Stimulated activated CD4-positive, alpha-beta T cell treated with anti-CD3 and anti-CD28 coated beads, TNF-alpha, amount 100 ng/mL, for 4 hours (primary cell): ENCODE measurements at places on chromosomes 1 and 21.

- DNase-seq = no peak
Observed at GRCh38 chr1:202622388-202622787, 87.9 kb downstream of the SYT2 start.

DNA sequence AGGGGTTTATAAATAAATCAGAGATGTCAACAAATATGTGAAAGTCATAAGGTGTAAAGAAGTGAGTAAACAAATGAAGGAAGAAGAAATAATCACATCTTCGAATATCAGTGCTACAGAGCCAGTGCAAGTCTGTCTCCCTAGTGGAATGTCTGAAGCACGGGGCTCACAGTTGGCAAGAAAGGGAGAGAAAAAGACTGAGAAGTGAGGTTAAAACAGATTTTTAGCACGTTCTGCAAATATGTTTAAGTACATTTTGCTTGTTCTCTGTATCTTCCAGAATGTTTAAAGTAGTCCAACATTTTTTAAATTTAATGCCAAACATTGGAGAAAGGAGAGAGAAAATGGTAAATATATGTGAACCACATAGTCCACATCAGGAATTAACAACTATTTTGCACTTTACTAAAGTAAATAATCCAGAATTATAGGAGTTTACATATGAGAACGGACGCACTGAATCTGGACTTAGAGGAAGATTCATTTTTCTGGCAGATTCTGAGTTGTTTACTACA is 682.4 kb downstream of the LTN1 start:
- DNase-seq = no peak

DNA sequence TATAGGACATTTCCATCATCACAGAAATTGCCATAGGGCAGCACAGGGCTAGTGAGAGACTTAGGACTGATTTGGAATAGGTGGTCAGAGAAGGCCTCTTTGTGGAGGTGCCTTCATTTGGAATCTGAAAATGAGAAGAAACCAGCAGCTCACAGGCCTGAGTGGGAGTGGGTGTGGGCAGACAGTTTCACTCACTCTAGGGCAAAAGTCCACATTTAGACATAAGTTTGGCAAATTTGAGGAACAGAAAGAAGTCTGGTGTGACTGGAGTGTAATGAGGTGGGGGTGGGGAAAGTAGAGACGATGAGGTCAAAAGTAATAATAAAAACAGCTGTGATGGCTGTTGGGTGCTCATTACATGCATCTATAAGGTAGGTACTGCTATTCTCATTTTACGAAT is 22.4 kb upstream of the BCAR3 start:
- DNase-seq = no peak

GRCh38 chr1:201732351-201732750 is 96.6 kb upstream of the IPO9 start:
- no peak for DNase-seq

GRCh38 chr1:22880174-22880601 is 92.5 kb downstream of the LACTBL1 start:
- no peak for DNase-seq

DNA sequence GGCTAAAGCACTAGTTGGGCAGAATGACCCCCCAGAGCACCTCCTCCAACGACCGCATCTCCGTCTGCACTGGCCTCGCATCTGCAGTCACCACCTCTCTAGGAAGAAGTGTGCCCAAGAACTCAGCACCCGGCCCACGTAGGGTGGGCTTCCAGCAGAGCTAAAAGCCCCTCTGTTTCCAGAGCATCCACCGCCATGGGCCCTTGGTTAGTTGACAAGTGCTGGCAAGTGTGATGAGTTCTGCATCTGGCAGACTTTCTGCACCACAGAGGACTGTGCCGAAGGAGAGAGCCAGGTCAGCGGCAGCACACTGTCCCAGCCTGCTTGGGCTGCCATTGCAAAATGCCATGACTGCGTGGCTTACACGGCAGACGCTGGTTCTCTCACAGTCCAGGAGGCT is 76.4 kb upstream of the COL6A1 start:
- DNase-seq = no peak

DNA sequence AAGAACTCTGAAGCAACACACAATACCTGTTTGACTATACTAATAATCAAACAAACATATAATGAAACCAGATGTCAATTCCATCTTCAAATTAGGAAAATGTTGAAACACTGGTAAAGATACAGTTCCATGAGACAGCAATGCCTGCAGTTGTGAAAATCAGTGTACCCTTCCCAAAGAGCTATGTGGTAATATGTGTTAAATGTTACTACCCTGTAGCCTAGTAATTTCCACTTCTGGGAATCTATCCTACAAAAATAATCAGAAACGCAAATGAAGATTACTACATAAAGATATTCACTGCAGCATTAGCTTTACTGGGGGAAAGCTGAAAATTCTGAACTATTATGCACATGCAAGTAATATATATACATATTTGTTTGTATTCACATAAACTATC is 16.9 kb downstream of the GLIS1 start:
- DNase-seq = no peak

DNA sequence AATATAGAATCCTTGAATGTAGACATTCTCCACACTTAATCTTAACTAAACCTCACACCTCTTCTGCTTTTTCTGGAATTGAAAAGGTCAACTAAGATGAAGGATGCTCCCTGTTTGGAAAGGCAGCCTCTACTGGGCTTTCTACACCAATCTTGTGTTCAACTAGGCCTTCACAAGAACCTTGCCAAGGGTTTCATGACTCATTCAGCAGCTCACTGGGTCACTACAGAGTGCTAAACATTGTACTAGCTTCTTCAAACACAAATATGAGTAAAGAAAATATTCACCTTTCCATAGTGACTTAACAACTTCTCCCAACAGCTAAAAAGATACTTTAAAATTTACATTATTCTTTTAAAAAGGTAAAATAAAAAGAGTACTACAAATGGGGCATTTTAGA is 135.3 kb upstream of the PRMT6 start:
- no peak for DNase-seq

- no peak for DNase-seq
Observed at GRCh38 chr1:83547901-83548300, 451.0 kb downstream of the TTLL7 start.

DNA sequence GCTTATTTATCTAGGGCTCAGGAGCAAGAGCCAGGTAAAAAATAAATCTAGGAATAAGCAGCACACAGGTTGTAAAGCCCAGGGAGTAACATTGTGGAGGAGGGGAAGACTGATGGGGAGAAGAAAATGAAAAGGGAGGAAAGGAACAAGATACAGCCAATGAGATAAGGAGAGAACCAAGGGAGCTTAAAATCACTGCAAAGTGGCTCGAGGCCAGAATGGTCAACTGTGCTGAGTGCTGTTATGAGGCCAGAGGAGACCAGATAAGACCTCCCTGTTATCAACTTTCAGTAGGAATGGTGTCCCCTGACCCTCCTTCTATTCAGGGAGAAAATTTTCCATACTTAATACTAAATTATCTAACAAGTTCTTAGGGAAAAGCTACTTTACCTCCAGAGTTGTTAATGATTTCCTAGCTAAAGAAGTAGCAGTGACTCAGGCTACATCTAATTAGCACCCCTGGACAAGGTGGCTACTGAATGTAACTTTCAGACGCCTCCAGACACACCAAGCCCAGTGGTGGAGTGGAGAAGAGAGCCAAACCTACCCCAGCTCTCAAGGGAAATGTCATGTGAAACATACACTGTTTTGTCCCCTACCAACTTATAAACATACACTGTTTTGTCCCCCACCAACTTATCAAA is 25.5 kb downstream of the ENAH start:
- DNase-seq = no peak

DNA sequence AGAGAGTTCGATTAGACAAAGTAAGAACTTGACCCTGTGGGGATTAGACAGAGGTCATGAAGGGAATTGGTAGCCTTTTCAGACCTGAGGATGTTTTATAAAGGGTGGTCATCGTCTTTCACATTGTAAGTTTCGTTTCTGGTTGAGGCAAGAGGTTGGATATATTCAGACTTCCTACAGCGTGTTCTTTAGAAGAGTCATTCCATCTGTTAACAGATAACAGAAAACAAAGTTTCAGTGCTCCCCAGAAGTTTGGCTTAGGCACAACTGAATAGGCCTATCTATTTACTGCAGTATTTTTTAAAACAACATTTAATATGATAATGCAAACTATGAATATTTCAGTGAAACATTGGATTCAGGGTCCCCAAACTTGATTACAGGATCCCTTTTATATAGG is 17.1 kb upstream of the IVNS1ABP start:
- DNase-seq = no peak

GRCh38 chr21:36579898-36580297 is 100.0 kb upstream of the CLDN14 start:
- DNase-seq = no peak

DNA sequence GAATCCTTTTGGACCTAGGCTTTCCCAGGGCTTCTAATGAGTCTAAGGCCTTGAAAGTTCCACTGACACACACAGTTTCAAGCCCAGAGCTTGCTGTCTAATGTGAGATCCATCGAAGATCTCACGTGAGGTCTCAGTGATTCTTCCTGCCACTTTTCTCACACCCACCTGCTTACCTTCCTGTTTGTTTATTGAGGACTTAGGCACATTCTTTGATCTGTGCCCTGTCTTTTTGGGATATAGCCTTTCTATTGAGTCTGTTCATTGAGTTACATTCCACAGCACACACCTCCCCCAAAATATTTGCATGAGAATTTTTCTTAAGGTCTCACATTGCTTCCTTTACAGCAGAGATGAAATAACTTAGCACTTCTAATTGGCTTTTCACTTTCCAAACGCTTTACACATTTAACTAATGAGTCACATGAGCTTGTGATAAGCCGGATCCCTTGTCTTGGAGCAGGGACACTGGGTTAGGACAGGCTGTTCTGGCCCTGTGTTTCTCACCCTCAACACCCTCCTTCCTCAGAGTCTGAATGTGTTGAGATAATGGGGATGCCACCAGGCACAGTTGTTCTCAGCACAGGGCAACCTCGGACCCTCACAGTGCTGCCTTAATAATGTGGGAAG is 288.3 kb downstream of the TM2D1 start:
- DNase-seq = no peak

DNA sequence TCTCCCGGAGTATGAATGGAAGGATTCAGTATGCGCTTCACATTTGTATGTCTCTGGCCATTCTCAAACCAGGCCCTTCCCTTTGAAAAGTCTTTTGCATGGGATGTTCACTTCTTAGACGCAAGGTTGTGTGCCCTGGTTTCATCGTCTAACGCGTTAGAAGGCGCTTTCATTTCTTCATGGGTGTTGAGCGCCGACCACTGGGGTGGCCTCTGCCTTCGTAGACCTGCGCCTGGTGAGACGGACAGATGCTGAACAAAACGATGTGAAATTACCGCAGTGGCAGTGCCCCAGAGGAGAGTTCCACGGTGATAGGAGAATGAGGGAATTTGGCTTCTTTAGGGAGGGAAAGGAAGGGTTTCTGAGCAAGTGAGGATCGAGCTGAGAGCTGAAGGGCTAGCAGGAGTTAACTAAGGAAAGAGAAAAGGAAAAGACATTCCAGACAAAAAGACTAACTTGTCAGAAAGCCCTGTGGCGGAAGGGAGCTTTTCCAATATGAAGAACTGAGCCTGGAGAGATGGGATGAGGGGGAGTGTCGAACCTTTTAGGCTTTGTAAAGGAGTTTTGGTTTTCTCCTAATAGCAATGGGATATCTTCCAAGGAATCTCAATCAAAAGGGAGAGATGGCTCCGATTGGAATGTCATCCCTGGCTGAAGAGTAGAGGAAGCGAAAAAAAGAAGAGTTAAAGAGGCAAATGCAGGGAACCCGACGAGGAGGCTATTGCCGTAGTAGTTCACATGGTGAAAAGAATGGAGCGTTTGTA is 951 bp downstream of the GGPS1 start:
- DNase-seq = no peak

DNA sequence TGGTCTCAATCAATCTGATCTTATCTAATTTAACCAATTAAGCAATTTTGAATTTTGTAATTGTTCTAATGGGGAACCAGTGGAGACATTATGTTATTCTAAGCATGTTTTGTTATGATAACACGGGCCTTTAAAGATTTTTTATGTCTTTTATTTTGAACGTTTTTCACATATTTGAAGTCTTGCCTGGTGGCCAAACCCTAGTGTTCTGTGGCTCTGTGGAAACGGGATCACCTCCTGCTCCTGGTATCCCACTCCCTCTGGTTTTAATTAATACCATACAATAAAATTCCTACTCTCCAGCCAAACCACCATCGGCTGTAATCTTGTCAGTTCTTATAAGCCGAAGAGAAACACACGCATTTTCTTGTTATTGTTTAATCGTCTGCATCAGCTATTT is 22.9 kb upstream of the LMO4 start:
- DNase-seq = no peak

DNA sequence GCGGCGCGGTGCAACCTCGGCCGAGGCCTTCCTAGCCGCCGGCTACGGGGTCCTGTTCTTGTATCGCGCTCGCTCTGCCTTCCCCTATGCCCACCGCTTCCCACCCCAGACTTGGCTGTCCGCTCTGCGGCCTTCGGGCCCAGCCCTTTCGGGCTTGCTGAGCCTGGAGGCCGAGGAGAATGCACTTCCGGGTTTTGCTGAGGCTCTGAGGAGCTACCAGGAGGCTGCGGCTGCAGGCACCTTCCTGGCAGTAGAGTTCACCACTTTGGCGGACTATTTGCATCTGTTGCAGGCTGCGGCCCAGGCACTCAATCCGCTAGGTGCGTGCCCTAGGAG is 379 bp downstream of the PPCS start:
- peak; percentile 21 for DNase-seq

DNA sequence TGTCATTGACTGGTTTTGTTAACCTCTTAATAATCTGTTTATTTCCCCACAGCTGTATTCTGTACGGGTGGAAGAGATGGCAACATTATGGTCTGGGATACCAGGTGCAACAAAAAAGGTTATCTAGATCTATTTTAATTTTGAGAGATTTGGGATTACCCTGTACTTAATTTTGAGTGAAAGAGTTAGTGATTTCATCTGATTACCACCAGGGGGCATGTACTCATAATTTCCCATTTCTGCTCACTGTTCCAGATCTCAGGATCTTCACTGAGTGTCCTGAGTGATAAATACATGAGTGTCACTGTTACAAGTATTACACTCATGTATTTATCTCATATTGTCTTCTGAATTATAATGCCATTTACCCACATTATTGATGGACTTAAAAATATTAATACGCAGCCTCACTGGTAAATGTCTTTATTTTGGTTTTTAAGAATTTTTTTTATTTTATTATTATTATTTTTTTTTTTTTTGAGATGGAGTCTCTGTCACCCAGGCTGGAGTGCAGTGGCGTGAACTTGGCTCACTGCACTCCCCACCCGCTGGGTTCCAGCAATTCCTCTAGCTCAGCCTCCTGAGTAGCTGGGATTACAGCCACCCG is 27.4 kb downstream of the DTL start:
- DNase-seq = no peak
